Stimulated activated CD4-positive, alpha-beta T cell treated with anti-CD3 and anti-CD28 coated beads, Interleukin-12 subunit alpha, Interleukin-12 subunit beta, amount 100 ng/mL, for 48 hours (primary cell): ENCODE measurements at places on chromosomes 6 and 20.

GRCh38 chr6:137787016-137787415 lies 80.0 kb upstream of the TNFAIP3 start:
- DNase-seq: no peak

GRCh38 chr6:56930846-56931245 lies 24.1 kb upstream of the BEND6 start:
- no peak for DNase-seq

DNA sequence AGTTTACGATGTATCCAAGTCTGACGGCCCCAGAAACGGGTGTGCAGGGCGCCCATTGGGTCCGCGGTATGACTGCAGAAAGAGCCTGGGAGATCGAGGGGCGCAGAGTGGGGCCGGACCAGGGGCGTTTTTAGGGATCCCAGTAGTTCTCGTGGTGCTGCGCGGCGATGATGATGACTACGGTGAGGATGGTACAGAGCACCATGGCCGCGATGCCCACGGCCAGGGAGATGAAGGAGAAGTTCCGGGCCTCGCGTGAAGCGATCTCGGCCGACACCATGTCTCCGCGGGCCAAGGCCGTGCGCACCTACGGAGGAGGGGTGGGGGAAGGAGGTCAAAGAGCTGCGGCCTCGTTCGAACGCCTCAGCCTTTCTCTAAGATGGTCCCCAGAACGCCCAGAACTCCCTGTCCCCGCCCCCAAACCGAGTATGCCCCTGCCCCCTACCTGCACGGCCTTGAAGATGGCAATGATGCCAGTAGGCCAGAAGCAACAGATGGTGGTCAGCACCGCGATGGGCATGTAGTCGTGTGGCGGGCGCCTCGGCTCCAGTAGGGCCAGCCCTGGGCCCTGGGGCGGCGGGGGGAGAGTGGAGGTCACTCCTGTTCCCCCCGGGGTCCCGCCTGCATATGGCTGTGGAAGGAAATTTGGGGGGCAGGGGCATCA lies 2.5 kb downstream of the PRRT1 start:
- no peak for DNase-seq

- DNase-seq: no peak
Measured at GRCh38 chr6:121222656-121223055, 111.6 kb downstream of the TBC1D32 start.
